CD4-positive, alpha-beta T cell treated with Interleukin-10 for 1 hour (primary cell): ENCODE measurements at places on chromosomes 3 and 15.
A peak's percentile ranks its signal among the peaks of the same experiment; 100 is the strongest.

- no peak for DNase-seq
These were observed 33.4 kb upstream of the INSYN1 start for GRCh38 chr15:73786538-73786937.

- DNase-seq: no peak
These were observed 1013.2 kb downstream of the VGLL3 start for GRCh38 chr3:85977615-85978338.

GRCh38 chr15:33154351-33155166 is 40.0 kb downstream of the FMN1 start:
- peak; percentile 9 for DNase-seq

- no peak for DNase-seq
These were observed 126.3 kb upstream of the ZNF385D start for GRCh38 chr3:21877214-21877754.

DNA sequence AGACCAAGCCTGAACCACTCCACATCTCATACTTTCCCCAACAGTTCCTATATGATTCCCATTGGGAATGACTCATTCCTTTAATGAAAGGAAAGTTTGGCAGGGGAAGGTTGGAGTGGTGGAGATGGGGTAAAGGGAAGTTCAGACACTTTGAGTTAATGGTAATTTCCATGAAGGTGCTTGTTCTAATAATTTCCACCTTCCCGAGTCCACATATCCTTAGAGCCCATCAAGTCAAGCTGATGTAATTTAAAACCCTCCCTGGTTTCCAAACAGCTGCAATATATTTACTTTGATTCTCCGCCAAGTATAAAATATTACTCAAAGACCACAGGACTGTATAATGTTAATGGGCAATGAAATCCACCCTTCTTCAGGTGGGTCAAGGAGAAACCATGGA is 95.0 kb upstream of the GALNT15 start:
- no peak for DNase-seq

- DNase-seq: no peak
These were observed 324.1 kb upstream of the RASGRP1 start for GRCh38 chr15:38888701-38889221.

- no peak for DNase-seq
These were observed 10.2 kb upstream of the SLC6A6 start for GRCh38 chr3:14392231-14392630.

- no peak for DNase-seq
These were observed 90.7 kb downstream of the PEAK1 start for GRCh38 chr15:77329202-77329601.

- DNase-seq: no peak
These were observed 97.5 kb downstream of the CFAP20DC start for GRCh38 chr3:58952128-58952917.

DNA sequence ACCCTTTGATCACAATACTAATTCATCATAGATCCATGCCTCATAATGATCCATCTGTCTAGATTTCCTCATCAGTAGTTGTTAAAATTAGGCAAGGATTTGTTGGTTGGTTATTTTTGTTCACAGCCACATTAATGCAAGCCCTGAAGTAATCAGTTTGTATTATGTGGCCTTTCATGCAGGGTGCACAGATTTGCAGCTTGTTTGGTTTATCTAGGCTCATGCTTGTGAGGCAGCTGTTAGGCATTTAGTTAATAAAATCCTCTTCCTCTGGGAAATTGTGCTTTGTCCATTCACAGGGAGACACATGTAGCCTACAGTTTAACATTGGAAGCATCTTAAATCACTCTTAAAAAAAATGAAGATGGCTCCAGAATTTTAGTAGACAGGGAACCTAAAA is 162.8 kb upstream of the ZNF385D start:
- DNase-seq: no peak

DNA sequence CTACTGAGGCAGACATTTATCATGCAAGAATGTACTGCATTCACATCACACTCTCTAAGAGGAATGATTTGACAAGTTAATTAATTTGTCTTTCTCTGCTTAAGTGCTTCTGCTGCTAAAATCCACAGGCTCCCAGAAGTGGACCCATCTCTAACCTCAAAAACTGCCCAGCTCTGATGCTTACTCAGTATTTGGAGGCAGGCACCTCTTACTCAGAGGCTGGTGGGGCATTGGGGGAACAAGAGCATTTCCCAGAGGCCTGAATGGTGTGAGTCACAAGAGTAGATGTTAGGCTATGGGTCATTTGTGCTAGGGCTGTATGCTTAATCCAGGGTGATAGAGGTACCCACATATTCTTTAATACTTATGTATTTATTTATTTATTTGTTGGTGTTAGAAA is 34.4 kb upstream of the HCN4 start:
- DNase-seq: no peak

DNA sequence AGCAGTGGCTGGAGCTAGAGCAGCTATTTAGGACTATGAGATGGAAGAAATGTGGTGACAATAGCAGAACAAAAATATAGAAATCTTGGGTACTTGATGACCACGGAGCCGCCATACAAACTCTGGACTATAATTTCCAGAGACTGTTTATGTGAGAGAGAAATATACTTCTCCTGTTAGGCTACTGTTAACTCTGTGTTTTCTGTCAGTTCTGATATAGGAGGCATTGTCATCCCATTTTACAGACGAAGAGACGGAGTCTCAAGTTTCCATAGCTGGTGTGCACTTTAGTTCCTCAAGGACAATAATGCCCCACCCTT is 22.8 kb upstream of the RFTN1 start:
- no peak for DNase-seq

DNA sequence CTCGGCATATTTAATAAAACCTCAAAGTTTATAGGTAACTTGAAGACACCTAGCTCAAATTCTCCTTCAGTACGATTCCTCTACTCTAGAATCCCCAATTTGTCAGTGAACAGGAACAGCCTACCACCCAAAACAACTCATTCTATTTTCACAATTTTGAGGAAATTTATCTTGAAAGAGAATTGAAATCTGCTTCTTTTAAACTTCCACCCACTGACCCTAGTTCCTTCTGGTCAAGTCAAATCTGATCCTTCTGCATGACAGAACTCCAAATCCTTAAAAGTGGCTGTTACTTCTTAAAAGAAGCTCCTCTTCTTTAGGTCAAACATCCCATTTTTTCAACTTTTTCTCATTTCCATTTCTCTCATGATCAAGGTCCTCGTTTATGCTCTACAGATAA is 4.4 kb downstream of the GABPB1 start:
- DNase-seq: no peak

GRCh38 chr3:130661140-130661891 is 85.3 kb downstream of the PIK3R4 start:
- DNase-seq: no peak

- no peak for DNase-seq
These were observed 48.2 kb downstream of the ATR start for GRCh38 chr3:142530296-142530695.

- no peak for DNase-seq
These were observed 48.3 kb downstream of the SLC6A20 start for GRCh38 chr3:45748068-45748467.

GRCh38 chr3:188385295-188385694 is 231.3 kb downstream of the LPP start:
- no peak for DNase-seq

DNA sequence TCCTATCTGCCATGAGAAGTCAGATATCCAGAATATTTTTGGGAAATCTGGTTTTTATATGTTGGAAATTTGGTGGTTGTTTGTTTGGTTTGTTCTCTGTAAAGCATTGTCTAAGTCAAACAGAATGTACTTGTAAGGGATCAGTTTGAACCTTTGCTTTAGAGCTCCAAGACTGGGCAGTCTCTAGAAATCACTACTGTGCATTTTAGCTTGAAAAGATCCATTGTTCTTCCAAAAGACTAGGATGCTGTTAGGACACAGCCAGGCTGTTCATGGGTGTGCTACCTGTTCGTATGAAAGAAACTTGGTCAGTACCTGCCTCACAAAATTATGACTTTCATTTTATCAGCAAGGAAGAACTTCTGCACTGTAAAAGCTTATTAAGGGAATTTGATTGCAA is 182.6 kb downstream of the WDR72 start:
- no peak for DNase-seq

GRCh38 chr3:110569073-110569472 is 502.5 kb upstream of the NECTIN3 start:
- DNase-seq: no peak

- no peak for DNase-seq
These were observed 33.6 kb downstream of the TMEM40 start for GRCh38 chr3:12725436-12725835.

DNA sequence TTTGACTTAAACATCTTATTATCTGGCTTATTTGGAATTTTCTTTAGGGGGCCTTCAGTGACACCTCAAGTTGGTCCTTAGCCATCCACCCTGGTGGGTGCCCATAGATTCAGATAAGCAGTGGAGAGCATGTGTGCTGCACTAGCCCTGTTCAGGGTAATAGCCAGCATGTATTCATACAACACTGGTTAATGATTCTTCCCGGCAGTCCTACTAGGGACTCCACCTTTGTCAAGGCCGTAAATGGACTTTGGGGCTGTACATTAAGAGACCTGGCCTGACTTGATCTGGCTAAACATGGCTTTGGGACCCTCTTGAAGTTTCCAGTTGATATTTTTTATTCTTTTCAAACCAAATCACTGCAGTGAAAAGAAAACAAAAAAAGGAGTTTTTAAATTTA is 125.8 kb downstream of the PTPRG start:
- no peak for DNase-seq
